ENCODE measurements at places on chromosomes 5 and 9. TPM values are rescaled to one million over a fixed set of nuclear protein-coding genes. Genes with fewer than 3 reads are reported as not detected.

DNA sequence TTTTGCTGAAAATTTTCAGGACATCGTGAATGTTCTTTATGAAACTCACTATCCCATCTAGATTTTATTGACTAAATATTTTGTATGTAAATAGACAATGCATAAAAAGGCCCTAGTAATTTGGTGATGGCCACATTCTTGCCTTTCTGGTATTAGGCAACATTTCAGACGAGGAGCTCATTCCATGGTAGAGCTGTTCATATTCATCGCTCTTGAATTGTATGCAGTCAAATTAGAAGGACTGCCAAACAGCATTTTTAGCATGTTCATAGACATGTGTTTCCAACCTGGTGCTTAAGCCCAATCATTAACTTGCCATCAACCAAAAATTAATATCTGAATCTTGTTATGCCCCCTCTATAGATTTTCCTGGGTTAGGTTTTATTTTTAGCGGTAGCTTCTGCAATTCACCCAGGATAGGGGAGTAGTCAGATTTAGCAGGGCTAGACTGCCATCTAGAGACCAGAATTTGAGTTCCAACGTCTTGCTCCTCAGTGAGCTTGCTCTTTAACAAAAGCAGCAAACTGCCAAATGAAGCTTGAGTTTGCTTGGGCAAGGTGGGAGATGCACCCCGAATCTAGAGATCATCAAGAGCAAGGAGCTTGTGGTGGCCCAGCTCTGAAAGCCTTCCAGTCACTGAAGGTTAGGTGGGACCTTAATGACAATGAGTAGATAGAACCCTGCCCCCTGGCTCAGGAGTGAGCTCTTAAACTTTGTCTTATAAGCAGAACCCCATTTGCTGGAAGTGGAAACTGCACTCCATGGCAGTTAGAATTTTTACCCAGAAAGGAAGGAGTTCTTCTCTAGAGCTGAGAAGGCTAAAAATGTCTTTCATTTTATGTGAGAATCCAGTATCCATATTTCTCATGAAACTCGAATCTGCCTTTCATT is 456.2 kb downstream of the RASEF start:
- DNase-seq = no peak

- no peak for DNase-seq
Observed at GRCh38 chr5:173643964-173644363, 27.5 kb upstream of the BOD1 start.

DNA sequence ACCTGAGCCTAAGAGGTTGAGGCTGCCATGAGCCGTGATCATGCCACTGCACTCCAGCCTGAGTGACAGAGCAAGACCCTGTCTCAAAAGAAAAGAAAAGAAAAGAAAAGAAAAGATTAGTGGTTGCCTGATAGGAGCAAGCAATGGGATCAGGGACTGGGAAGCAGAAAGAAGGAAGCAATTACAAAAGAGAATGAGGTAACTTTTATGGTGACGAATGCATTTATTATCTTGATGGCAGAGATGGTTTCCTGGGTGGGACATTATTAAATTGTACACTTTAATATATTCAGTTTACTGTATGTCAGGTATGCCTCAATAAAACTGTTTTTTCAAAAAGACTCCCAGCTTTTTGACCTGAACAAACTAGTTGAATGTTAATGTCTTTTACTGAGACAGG is 7.5 kb upstream of the PFDN1 start:
- no peak for DNase-seq

DNA sequence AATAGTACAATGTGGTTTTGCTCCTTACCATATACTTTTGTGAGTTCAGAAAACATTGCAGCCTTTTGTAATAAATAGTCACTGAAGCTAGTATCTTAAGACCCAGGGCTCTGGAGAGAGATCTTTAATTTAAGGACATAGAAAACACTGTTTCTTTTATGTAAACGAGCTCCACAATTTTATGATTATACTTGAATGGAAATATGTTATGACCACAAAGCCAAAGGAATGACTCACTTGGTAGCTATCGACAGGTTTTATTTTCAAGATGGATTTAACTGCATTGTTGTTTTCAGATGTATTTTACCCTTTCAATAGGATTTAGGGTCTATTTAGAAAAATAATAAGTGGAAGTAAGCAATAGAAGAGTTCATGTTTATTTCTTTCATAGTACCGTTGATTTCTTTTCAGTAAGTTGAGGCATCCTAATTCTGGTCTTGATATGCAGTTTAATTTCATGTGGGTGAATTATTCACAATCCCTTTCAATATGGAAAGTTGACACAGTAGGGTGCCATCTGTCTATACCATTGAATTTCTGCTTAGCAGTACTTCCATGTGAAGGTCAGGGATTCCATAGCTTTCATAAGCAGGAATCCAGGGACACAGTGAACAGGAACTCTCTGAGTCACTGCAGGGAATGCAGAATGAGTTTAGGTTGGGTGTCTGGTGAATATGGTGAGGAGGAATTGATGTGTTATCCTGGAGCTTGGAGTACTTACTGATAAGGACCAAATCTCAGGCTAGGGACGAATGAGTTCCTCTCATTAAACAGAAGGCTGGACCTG is 157.6 kb downstream of the CD180 start:
- DNase-seq = no peak

- no peak for DNase-seq
Observed at GRCh38 chr5:54049963-54050362, 260.4 kb downstream of the ARL15 start.

- DNase-seq = no peak
Observed at GRCh38 chr5:158813275-158813674, 286.4 kb downstream of the EBF1 start.

The ARHGEF28 gene
- 47.1 TPM for total RNA-seq

The PCDHGB3 gene
- total RNA-seq = 2.3 TPM

DNA sequence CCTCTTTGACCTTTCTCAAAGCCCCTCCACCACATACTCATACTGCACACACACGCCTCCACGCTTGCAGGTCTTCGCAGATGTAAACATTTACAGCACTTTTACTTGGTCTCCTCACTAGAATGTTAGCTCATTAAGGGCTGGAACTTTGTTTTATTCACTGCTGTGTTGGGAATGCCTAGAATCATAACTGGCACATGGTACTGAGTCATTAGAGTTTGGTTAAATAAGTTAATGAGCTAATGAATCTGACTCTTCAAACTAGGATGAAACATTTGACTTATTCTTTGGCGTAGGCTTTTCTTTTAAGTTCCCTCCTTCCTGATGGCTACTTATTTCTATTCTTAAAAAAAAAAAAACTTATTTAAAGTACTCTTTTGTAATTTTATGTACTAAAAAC is 28.9 kb downstream of the MAN2A1 start:
- no peak for DNase-seq

- DNase-seq = peak; percentile 89
Observed at GRCh38 chr5:141914199-141914743, 9.4 kb upstream of the DELE1 start.

The SMU1 gene
- total RNA-seq = 7.9 TPM

The IL4 gene
- total RNA-seq = not detected

The RECK gene
- 10.2 TPM for total RNA-seq

GRCh38 chr5:154793599-154794524 is 38.7 kb downstream of the LARP1 start:
- DNase-seq = no peak

GRCh38 chr9:24036459-24036858 is 210.4 kb upstream of the ELAVL2 start:
- no peak for DNase-seq

The PIP5KL1 gene
- total RNA-seq = 4.1 TPM

GRCh38 chr9:35114840-35115628 is 628 bp downstream of the ATOSB start:
- peak; percentile 83 for DNase-seq

Measured in upper lobe of left lung (tissue), 6 donors.